T-helper 2 cell (primary cell): ENCODE measurements at places on chromosomes 4 and X.
A peak's percentile ranks its signal among the peaks of the same experiment; 100 is the strongest.

GRCh38 chr4:75678965-75679364 is 5.8 kb upstream of the G3BP2 start:
- DNase-seq, result no peak

- no peak for DNase-seq
These were observed 86.5 kb downstream of the HCCS start for GRCh38 chrX:11197671-11198070.

GRCh38 chr4:78706302-78706701 is 69.8 kb upstream of the BMP2K start:
- no peak for DNase-seq

DNA sequence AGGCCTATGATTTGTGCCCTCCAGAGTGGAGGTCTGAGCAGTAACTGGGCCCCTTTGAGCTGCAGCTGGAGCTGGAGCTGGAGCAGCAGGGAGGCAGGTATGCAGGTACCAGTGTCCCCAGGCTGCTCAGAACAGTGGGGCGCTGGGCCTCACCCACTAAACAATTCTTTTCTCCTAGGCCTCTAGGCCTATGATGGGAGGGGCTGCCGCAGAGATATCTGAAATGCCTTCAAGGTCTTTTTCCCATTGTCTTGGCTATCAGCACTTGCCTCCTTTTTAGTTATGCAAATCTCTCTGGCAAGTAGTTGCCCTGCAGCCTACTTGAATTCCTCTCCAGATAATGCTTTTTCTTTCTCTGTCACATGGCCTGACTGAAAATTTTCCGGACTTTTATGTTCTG is 79.7 kb upstream of the OTUD4 start:
- no peak for DNase-seq

GRCh38 chr4:154677923-154678322 is 65.5 kb upstream of the FGG start:
- no peak for DNase-seq

DNA sequence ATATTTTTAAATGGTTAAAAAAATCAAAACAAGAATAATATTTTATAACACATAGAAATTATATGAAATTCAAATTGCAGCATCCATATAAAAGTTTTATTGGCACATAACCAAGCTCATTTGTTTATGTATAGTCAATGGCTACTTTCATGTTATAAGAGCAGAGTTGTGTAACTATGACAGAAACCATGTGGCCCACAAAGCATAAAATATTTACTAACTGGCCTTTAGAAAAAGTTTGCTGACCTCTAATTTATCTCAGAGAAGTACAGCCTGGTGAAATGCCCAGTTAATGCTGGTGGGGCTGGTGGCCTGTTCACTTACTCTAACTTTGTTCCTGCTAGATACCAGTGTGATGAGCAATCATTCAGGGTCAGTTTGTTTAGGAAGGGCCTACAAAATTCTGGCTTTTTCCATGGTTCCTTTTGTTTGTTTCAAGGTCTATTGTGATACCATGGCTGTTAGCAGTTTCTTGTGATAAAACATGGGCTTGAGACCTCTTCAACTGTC is 104.6 kb downstream of the PPP1R2C start:
- no peak for DNase-seq

DNA sequence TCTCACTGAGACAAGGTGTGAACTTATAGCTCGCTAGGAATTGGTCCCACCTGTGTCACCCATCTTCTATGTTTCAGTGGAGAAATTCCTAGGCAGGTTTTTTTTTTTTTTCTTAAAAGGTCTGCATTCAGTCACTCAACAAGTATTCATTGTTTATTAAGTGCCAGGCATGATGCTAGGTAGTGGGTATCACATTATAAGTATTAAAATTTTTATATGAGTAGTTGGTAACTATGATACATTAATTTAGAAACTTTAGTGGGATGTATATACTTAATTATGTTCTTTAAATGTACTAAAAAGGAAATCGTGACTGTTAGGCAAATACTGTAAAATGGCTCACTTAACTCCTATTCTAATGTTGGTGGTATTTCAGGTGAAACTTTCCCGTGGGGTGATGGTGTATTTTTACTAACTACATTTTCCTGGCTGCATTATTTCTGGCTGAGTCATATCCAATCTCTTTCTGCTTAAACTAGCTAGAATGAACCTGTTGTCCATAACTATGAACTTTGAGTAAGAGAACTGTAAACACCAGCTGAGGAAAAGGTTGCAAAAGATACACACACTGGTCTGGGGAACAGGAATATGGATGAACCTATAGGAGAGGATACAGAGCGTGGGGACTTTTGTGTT is 49.3 kb upstream of the MED14 start:
- DNase-seq, result no peak

- DNase-seq, result peak; percentile 89
These were observed 30.8 kb downstream of the NDNF start for GRCh38 chr4:121041307-121042090.

DNA sequence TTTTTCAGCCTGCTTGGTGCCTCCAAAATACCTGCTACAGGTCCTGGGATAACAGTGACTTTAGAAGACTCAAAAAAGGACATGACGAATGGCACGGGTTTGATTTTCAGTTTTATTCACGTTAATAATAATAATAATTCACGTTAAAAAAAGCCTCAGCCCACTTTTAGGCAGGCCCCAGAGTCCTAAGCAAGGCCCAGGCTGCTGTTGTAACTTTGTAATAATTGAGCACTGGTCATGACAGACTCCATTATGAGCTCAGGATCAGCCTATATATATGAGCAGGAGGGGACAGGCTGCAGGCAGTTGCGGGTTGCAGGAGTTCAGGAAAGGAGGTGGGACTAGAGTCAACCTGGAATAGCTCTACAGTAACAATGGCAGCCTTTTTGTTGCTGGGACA is at the start of gene TMEM31:
TMEM31 (plus strand) TSS at position 301 of the 400 bp plus-strand sequence. CDS start 1,350 bp downstream, outside the sequence.
- DNase-seq, result no peak

GRCh38 chr4:83866834-83867621 is 331.1 kb downstream of the GPAT3 start:
- DNase-seq, result no peak

DNA sequence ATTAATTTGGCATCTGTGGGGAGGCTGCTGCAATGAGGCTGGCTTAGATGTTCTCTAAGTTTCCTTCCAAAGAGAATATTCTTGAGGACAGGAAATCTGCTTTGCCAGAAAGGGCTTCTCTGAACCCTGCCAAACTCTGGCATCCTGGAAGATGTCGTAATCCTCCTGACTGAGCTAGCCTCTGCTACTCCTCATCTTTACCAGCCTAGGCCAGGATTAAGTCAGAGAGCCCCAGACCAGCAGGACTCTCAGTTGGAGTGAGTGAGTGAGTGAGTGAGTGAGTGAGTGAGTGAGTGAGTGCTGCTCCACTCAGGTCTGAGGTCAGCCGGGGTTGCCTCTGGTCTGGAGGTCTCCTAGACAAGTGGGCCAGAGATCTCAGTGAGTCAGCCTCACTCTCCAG is 104.9 kb upstream of the SOD3 start:
- no peak for DNase-seq

GRCh38 chr4:16027114-16027513 is 56.7 kb downstream of the PROM1 start:
- no peak for DNase-seq

DNA sequence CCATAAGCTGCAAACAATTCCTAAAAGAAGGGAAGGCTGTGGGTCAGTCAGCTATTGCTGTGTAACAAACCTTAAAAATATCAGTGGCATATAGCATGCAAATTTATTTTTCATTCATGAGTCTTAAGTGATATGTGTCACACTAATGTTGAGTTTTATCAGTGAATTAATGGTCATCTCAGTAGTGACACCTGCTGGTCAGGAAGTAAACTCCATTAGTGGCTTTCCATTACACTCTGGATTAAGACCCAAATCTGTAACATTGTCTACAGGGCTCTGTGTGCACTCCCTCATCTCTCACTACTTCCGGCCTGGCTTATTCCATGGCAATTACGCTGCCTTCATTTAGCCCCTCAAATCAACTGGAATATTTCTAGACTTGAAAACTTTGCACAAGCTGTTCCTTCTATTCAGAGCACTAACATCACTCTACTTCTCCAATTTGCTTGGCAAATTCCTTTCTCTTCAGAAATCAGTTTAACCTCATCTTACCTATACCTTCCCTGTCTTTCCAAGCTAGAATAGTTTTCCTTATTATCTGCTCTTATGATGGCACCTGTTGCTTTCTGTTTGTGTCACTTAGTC is 217.3 kb upstream of the TAPT1 start:
- peak; percentile 32 for DNase-seq

DNA sequence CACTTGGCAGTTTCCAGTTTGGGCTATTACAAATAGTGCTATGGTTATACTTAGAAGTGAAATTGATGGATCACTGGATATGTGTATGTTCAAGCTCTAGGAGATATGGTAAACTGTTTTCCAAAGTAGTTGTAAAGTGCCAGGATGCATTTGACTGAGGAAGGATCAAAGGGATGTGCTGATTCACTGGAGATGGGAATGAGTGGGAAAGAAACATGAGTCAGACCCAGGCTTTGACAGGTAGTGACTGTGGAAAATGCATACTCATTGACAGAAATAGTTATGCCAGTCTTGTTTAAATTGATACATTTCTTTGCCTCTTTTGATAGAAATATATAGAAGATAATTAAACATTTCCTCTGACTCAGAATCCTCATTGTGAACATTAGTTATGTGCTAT is 77.9 kb downstream of the CEP135 start:
- DNase-seq, result no peak

GRCh38 chrX:15849555-15849954 is 5.1 kb downstream of the AP1S2 start:
- no peak for DNase-seq
